T-helper 9 cell (primary cell): ENCODE measurements at places on chromosomes 7 and 10.

DNA sequence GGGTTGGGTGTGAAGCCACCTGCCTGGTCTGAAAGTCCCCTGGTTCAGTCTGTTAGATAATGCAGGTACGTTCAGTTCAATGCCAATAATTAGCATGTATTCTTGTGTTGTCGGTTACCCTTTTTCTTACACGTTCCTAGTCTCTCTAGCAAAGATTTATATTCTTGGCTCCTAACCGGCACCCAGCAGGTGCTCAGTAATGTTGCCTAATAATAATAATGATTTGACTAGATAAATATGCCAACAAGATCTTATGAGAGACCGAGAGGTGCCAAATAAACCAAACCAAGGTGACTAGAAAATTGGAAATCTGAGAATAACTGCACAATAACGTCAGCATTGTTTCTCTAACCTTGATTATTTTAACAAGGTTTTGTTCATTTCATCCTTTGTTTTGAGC lies 1.1 kb upstream of the SMIM30 start:
- DNase-seq = no peak

DNA sequence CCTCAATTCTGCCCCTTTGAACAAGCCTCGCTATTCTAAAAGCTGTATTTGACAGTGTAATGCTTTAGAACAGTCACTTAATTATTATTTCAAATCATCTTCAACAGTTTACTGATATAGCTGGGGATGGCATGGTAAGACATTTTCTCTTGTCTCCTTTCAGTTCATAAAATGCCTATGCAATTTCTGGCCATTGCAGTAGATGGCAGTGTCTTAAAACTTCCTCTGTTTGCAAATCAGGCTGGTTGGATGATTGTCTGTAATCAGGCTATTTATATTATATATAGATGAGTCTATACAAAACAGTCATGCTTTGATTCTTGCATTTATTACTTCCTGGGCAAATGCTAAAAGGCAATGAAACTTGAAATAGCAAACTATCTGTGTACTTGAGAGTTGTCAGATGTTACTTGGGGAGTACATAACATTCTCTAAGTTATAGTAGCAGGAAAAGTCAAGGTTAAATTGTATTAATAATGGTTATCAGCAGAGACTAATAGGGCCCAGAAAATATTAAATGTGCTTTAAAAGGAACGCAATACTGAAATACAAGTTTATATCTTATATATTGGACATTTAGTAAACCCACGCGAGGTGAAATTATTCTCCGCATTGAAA lies 55.5 kb upstream of the LHFPL3 start:
- no peak for DNase-seq

DNA sequence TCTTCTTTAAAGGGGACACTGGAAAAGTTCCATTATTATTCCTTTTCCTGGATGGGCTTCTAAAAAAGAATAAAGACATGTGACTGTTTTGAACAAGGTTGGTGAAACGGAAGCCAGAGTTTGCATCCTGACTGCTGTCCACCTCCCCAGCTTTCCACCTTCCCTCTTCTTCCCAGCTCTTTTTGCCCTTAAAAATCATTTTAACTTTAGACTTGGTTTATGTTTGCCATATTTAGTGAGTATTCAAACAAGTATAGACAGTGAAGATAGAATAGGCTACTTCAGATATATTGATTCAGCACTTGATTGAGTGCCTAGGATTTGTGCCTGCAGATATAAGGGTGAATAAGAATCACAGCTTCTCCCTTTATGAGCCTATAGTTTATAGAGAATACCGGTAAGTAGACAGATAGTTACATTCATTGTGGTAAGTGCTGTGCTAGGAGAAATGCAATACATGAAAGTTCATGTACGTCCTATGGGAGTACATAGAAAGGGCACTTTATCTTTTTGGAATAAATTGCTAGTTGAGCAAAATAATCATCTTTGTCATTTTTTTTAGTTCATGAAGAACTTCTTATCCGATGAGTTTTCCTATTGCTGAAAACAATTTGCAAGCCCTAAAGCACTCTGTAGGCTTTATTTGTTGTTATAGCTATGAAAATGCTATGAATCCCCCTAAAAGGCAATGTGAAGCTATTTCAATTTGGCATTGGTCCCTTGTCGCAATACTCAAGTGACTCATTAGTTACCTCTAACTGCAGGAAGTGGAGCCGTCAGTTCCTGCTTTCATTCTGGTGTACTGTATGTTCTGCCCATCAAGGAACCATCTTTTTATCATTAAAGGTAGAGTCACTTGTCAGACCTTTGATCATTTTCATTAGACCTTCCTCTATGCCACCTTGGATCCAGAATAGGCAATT lies 57.2 kb upstream of the STRIP2 start:
- no peak for DNase-seq

GRCh38 chr10:4977025-4977424 lies 13.8 kb downstream of the AKR1C1 start:
- no peak for DNase-seq

DNA sequence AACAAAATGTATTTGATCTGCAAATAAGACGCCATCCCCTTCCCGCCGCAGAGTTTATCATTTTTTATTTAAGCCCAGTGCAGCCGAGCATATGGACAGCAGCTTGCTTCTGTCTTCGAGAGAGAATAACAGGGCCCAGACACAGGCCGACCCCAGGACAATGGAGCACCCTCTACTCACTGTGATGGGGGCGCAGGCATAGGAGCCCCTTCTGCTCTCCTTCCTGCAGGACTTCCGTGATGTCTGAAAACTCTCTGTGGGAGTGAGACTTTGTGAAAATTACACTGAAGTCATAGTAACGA lies 134.8 kb downstream of the OAT start:
- DNase-seq = no peak

- DNase-seq = no peak
Observed at GRCh38 chr10:73838827-73839226, 27.4 kb upstream of the NDST2 start.

GRCh38 chr7:71566991-71567390 lies 435.0 kb downstream of the GALNT17 start:
- DNase-seq = no peak

DNA sequence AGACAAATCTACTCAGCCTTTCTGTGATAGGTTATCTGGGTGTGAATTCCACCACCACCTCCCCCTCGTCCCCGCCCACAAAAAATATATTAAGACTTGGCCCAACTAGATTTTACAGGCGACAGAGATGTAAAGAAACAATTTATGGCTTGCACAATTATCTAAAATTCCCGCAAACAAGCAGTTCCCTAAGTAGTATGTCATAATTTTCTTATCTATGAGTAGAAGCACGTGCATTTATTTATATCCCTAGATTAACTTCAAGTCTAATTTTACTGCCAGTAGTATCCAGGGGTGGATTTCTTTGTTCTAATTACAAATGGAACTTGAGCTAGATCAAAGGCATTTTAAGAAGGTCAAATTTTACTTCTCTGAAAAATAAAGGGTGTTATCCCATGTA lies 1.7 kb downstream of the TSPAN12 start:
- DNase-seq = no peak

- no peak for DNase-seq
Observed at GRCh38 chr10:119377958-119378736, 164.4 kb downstream of the RGS10 start.

- no peak for DNase-seq
Observed at GRCh38 chr7:116167177-116167576, 43.2 kb upstream of the TES start.

DNA sequence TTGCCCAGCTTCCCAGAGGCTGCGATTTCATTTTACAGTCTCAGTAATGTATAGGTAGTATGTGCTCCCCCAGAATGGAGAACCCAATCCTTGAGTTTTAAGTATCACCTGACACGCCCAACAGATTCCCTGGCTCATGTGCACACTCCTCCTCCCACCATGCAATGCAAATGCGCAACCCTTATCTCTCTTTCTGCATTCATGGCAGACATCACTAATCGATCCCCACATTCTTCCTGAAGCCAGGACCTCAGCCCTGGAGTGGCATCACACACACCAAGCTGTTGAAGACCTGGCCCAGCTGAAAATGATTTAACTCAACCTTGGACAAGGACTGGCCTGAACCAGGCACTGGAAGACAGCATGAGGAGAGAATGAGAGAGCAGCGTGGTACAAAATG lies 68.4 kb downstream of the ZRANB1 start:
- DNase-seq = no peak

DNA sequence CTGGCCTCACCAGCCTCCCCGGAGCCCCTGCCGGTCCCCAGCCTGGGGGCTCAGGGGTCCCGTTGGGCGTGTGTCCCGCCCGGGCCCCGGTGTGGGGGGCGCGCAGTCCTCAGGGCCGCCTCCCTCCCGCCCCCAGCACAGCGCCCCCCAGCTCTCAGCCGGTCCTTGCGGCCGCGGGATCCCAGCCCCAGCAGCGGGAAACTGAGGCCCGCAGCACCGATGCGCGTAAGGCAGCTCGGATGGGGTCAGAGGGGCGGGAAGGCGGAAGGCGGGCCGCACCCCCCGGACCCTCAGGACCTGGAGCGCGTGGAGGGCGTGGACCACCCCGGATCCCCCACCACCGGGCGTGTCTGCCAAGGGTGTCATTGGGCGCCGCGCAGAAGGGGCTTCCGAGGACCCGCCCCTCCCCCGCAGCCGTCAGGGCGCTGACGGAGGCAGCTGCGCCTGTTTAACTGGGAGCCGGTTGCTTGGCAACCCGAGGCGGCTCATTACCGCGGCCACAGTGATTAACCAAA lies 14.9 kb downstream of the UNCX start:
- no peak for DNase-seq

DNA sequence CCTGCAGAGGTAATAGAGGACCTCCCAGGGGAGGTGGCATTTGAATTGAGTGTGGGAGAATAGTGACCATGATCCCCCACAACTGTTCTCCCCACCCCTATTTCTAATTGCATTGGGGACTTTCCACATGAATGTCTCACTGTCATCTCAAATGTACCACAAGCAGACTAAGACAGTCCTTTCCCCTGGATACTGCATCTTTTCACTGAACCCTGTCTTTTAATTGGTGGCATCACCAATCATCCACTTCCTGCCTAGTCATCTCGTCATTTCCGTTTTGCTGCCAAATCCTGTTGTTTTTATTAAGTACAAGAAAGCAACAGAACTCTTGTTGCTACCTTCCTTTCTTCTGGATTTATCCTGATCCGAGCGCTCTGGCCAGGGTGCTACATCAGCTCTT lies 120.3 kb downstream of the NRP1 start:
- DNase-seq = no peak

DNA sequence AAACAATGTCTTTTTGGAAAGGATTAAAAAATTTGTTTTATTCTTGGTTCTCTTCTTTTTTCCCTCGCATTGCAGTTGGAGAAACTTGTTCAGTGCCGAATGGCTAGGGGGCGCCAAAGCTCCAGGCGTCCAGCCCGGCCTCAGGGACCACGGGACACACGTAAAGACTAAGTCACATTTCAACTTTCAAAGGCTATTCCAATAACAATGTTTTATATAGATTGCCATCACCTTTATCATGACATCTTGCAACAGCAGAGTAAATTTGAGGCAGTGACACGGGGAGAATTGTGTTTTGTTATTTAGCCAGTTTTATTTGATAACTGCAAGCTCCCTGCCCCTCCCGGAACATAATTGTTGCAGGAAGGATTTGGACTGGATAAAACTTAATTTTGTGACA lies 2.2 kb upstream of the IGFBP3 start:
- no peak for DNase-seq

- DNase-seq = no peak
Observed at GRCh38 chr7:22318376-22318775, 38.6 kb downstream of the RAPGEF5 start.

GRCh38 chr7:84495128-84495527 lies 300.5 kb upstream of the SEMA3A start:
- DNase-seq = no peak

GRCh38 chr10:123800821-123801220 lies 90.8 kb downstream of the CPXM2 start:
- DNase-seq = no peak

GRCh38 chr7:149140831-149141230 lies 6.4 kb upstream of the ZNF398 start:
- no peak for DNase-seq

GRCh38 chr7:2643386-2644219 lies 11.8 kb downstream of the TTYH3 start:
- DNase-seq = no peak

DNA sequence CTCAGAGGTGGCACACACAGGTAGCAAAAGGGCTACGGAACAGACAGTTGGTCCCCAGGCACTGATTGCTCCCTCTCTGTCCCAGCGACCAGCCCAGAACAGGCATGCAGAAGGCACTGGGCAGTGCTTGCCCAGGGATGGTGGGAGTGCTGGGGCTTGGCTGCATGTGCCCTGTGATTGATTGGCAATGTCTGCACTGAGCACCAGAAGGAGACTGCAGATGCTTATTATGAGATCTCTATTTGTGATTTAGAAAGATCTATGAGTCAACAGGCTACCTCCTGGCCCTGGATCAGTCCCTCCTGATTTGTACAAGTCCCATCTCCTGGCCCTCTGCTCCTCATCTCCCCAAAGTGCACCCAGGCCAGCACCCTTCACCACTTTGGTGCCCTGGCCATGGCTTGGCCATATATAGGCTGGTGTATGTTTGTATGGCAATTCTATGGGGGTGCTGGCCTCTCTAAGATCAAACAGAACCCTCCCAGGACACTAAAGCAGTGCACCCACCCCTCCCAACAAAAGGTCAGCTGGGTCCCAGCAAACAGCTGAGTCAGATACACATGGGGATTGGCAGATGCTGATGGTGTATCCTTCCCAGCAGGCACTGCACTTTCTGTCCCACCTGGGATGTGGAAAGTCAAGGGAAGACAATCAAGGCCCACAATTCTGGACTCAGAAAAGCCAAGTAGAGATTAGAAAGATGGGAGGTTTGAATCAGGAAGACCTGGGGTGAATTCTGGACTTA lies 30.9 kb downstream of the CAMK2B start:
- no peak for DNase-seq

GRCh38 chr10:120336306-120336910 lies 120.6 kb upstream of the PLPP4 start:
- no peak for DNase-seq

GRCh38 chr7:68748934-68749900 lies 849.1 kb upstream of the AUTS2 start:
- no peak for DNase-seq

- peak; percentile 38 for DNase-seq
Observed at GRCh38 chr7:149284343-149284742, 22.3 kb downstream of the ZNF783 start.

GRCh38 chr7:107208563-107208962 lies 39.8 kb downstream of the HBP1 start:
- DNase-seq = no peak

- no peak for DNase-seq
Observed at GRCh38 chr7:17205910-17206309, 92.5 kb upstream of the AHR start.

GRCh38 chr7:28411876-28412662 lies at the start of gene CREB5:
Gene CREB5 (plus strand): TSS chr7:28412518. CDS start chr7:28412915, 397 bp downstream.
- DNase-seq = no peak

- DNase-seq = no peak
Observed at GRCh38 chr10:50417486-50417885, 166.2 kb upstream of the ASAH2 start.

GRCh38 chr7:110421490-110422241 lies 669.3 kb upstream of the LRRN3 start:
- DNase-seq = no peak

- no peak for DNase-seq
Observed at GRCh38 chr7:33959676-33960075, 54.3 kb downstream of the BMPER start.

- no peak for DNase-seq
Observed at GRCh38 chr7:572416-573268, 53.0 kb upstream of the PDGFA start.
